IMR-90 (cell line): ENCODE measurements at places on chromosomes 1 and 21.

- H3K36me3 ChIP-seq, result peaks cover 5% of the 10 kb centered on the region
- H3K27me3 ChIP-seq, result no peaks in the 10 kb centered on the region
- no peak for DNase-seq
- H3K27ac ChIP-seq, result no peak overlapping the region
These were observed 98.3 kb upstream of the IPO9 start for GRCh38 chr1:201730611-201731010.

- no peak overlapping the region for H3K4me3 ChIP-seq
- no peaks in the 10 kb centered on the region for H3K36me3 ChIP-seq
- no peaks in the 10 kb centered on the region for H3K4me1 ChIP-seq
- H3K27me3 ChIP-seq, result no peaks in the 10 kb centered on the region
These were observed 115.0 kb downstream of the FCRL5 start for GRCh38 chr1:157437296-157437695.

DNA sequence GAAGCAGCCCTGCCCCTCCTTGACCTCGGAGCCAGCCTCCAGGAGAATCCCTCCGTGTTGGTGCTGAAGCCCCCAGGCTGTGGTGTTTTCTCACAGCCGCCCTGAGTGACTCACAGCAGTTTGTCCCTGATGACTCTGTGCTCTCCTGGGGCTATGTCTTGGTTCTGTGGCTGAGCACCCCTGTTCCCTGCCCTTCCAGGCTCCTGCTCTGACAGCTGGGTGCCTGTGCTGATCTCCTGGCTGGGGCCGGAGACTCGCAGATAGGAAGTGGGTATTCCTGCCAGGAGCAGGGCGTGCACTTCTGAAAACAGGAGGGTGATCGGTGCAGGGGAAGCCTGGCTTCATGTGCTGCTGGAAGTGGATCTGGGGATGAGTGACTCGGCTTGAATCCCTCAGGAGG, 34.5 kb downstream of the POFUT2 start:
- DNase-seq, result peak; percentile 39
- H3K4me3 ChIP-seq, result no peak overlapping the region
- peaks cover 30% of the 10 kb centered on the region for H3K27me3 ChIP-seq
- H3K4me1 ChIP-seq, result peaks cover 6% of the 10 kb centered on the region

DNA sequence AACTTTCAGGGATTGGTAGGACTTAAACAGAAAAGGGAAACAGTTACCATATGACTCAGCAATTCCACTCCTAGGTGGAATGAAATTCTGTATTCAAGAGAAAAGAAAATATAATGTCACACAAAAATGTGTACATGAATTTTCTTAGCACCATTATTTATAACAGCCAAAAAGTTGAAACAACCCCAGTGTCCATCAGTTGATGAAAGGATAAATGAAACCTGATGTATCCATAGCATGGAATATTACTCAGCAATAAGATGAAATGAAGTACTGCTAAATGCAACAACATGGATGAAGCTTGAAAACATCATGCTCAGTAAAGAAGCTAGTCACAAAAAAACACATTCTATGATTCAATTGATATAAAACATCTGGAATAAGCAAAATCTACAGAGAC, 15.5 kb downstream of the EEIG2 start:
- H3K27ac ChIP-seq, result no peak overlapping the region
- H3K27me3 ChIP-seq, result no peaks in the 10 kb centered on the region
- H3K36me3 ChIP-seq, result no peaks in the 10 kb centered on the region
- no peak overlapping the region for H3K4me3 ChIP-seq

GRCh38 chr1:183195142-183195574, 9.1 kb downstream of the LAMC2 start:
- no peaks in the 10 kb centered on the region for H3K36me3 ChIP-seq
- peaks cover 9% of the 10 kb centered on the region for H3K4me1 ChIP-seq
- H3K27me3 ChIP-seq, result no peaks in the 10 kb centered on the region
- DNase-seq, result peak; percentile 60

- H3K27me3 ChIP-seq, result no peaks in the 10 kb centered on the region
- no peak overlapping the region for H3K27ac ChIP-seq
- DNase-seq, result no peak
- no peaks in the 10 kb centered on the region for H3K36me3 ChIP-seq
These were observed 144.2 kb downstream of the VAV3 start for GRCh38 chr1:107820801-107821200.

DNA sequence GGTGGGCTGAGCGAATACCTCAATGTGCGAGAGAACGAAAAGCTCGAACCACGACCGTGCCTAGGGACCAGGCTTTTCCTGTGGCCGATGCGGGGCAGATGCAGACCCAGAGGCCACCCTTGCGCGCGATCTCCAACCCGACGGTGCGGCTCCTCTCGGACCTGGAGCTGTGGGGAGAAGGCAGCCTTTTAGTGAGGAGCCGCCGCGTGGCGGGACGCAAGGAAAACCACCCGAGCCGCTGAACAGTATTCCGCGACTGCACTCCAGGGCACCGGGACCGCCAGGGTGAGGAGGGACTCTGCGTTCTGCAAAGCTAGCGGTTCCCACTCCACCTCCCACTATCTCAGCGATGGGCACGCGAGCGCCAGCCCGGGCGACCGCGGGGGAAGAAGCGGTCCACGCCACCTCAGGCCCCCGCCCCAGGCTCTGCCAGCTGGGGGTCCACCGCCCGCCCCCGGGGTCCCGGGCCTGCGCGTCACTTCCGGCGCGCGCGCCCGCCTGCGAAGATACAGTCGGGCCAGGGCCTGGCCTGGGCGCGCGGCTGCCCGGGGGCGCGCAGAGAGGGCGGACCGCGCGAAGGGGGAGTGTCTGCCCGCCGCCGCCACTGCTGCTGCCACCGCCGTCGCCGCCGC, 66.5 kb upstream of the PRKACB start:
- H3K4me3 ChIP-seq, result peak overlapping the region; percentile 93
- no peaks in the 10 kb centered on the region for H3K36me3 ChIP-seq
- H3K27me3 ChIP-seq, result no peaks in the 10 kb centered on the region
- H3K27ac ChIP-seq, result peak overlapping the region; percentile 98

- H3K4me1 ChIP-seq, result peaks cover 21% of the 10 kb centered on the region
- H3K27me3 ChIP-seq, result no peaks in the 10 kb centered on the region
- H3K36me3 ChIP-seq, result no peaks in the 10 kb centered on the region
- H3K4me3 ChIP-seq, result no peak overlapping the region
- peak overlapping the region; percentile 73 for H3K27ac ChIP-seq
These were observed 38.6 kb upstream of the ETS2 start for GRCh38 chr21:38766987-38767722.

DNA sequence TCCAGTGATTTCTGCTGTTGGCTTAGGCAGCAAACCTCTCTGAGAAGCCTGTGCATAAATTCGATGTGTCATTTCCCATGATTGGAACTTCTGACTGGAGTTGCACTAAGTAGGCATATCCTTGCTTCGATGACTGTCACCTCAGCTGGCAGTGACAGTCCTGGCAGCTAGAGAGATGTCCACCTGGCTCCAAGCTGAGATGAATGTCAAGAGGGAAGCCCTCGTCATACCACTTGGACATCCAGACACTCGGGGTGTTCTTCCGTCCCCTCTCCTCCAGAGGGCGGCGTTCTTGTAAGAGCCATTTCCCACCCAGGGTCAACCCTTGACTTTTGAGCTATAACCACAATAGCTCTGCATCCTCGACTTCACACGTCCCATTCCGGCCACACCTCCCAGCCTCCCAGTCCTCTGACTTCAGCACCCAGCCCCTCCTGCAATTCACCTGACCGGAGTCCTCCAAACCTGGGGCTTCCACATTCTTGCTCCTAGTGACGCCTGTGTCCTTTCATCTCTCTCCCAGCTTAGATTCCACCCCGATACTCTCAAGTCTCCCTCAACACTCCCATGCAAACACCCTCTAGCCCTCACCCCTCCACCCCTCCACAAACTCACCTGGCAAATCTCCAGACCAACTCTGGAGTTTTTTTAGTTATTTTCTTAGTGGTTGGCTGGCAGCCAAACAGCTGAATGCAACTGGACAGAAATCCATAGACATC, 17.3 kb downstream of the CA6 start:
- H3K36me3 ChIP-seq, result no peaks in the 10 kb centered on the region
- H3K4me1 ChIP-seq, result no peaks in the 10 kb centered on the region
- H3K4me3 ChIP-seq, result no peak overlapping the region
- no peak overlapping the region for H3K27ac ChIP-seq
- DNase-seq, result no peak

DNA sequence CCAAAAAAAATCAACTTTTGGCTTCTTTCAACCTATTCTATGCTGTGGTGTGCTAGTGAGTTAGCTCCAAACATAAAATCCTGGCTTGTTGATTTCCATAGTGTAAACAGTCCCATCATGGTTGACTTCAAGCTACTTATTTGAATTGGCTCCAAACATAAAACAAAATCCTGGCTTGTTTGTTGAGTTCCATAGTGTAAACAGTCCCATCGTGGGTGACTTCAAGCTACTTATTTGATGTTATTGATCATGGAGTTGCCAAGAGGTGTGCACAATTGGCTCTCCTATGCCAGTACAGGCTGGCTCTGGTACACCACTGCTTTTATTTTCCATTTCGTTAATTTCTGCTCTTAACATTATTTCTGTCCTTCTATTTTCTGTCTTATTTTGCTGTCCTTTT, 1.8 kb upstream of the COA6 start:
- no peaks in the 10 kb centered on the region for H3K27me3 ChIP-seq
- no peak overlapping the region for H3K4me3 ChIP-seq
- DNase-seq, result no peak
- H3K4me1 ChIP-seq, result no peaks in the 10 kb centered on the region
- H3K27ac ChIP-seq, result no peak overlapping the region

- H3K27ac ChIP-seq, result no peak overlapping the region
- peak; percentile 67 for DNase-seq
- H3K4me1 ChIP-seq, result no peaks in the 10 kb centered on the region
These were observed 150.0 kb downstream of the CASZ1 start for GRCh38 chr1:10646347-10646861.

DNA sequence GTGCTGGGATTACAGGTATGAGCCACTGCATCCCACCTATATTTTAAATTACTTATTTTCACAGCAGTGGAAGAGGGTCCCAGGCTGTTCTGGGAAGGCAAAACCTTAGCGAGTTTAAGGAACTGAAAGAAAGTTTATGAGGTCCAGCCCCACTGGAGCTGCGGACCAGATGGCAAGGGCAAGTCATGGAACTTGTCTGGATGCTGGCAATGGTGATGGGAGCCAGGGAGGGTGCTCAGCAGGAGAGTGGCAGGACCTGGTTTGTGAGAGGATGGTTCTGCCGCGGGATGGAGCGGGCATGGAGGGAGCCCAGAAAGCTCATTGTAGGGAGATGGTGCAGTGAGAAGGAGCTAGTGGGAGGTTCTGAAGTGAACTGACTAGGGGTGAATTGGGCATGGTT, 50.6 kb upstream of the SLC45A1 start:
- no peak for DNase-seq
- H3K27ac ChIP-seq, result no peak overlapping the region
- H3K36me3 ChIP-seq, result no peaks in the 10 kb centered on the region
- H3K4me3 ChIP-seq, result no peak overlapping the region

DNA sequence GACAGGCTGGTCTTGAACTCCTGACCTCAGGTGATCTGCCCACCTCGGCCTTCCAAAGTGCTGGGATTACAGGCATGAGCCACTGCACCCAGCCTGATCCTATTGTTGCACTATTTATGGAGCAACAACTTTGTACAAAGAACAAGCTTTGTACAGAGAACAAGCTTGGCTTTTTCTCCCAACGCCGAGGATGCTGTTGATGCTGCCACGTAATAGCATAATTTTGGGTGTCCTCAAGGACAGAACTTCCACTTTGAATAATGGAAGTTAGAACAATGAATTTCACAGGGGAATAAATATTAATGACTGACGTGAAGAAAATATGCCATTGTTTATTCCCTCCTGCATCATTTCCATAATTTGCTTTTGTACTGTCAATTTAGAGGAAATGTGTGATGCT, 12.8 kb upstream of the RBP7 start:
- H3K4me1 ChIP-seq, result peaks cover 6% of the 10 kb centered on the region
- no peak for DNase-seq
- H3K36me3 ChIP-seq, result peaks cover 13% of the 10 kb centered on the region
- H3K27me3 ChIP-seq, result no peaks in the 10 kb centered on the region
- H3K4me3 ChIP-seq, result no peak overlapping the region

- no peak for DNase-seq
- H3K4me3 ChIP-seq, result no peak overlapping the region
- peaks cover 2% of the 10 kb centered on the region; the same call in 1 of the 2 replicates for H3K4me1 ChIP-seq
- no peaks in the 10 kb centered on the region for H3K36me3 ChIP-seq
- peak overlapping the region; percentile 95; the same call in 1 of the 2 replicates for H3K27ac ChIP-seq
These were observed 859.6 kb downstream of the LTN1 start for GRCh38 chr21:28133116-28133515.

- peaks cover 12% of the 10 kb centered on the region for H3K4me1 ChIP-seq
- no peak for DNase-seq
- no peak overlapping the region for H3K4me3 ChIP-seq
- H3K27me3 ChIP-seq, result no peaks in the 10 kb centered on the region
These were observed 158.5 kb upstream of the FGGY start for GRCh38 chr1:59138402-59138801.

GRCh38 chr1:160169553-160170399, 18.4 kb downstream of the ATP1A4 start:
- DNase-seq, result no peak
- no peaks in the 10 kb centered on the region for H3K36me3 ChIP-seq
- H3K27ac ChIP-seq, result no peak overlapping the region
- H3K4me1 ChIP-seq, result 0 out of 2 replicates have a peak, but pooled peaks cover 2% of the 10 kb centered on the region

DNA sequence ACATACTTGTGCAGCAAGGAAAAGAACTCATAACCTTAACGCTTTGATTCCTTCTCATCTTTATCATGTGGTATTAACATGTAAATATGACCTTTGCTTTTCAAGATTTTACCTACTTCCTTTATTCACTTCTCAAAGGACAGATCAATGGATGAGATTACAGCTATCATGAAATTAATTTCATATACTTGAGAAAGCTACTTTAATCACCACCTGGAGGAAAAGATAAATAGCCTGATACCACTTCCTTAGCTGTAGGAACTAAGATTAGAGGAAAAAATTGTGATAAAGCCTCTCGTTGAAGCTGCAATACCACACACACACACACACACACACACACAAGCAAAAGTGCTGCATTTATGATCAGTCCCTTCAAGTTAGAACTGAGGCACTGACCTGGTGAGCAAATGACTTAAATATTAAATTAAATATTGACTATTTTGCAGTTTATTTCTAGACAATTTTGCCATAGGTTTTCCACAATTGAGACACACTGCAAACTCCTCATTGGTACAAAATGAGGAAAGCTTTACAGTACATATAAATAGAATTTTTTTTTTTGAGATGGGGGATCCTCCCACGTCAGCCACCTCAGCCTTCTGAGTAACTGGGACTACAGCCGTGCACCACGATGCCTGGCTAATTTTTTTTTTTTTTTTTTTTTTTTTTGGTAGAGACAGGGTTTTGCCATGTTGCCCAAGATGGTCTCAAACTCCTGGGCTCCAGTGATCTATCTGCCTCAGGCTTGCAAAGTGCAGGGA, 27.2 kb upstream of the DMRTB1 start:
- H3K4me1 ChIP-seq, result no peaks in the 10 kb centered on the region
- DNase-seq, result no peak
- no peak overlapping the region for H3K4me3 ChIP-seq
- no peaks in the 10 kb centered on the region for H3K36me3 ChIP-seq

DNA sequence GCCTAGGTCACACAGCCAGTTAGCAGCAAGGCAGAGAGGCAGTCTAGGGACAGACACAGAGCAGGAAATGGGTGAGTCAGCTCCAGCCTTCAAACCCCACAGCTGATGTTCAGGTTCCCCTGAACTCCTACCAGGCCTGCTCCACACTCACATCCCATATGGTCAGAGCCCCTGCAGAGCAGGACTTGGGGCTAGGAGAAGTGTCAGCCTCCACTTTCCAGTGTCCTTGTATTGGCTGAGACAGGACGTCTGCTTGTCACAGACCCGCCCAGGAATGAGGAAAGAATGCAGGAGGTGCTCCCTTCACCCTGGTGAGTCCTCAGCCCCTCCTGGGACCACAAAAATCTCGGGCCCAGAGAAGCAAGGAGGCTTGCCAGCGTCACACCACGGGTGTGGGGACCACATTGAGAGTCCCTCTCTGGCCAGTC, 92.5 kb downstream of the LACTBL1 start:
- peak; percentile 70 for DNase-seq
- H3K4me3 ChIP-seq, result no peak overlapping the region
- no peak overlapping the region for H3K27ac ChIP-seq
- no peaks in the 10 kb centered on the region for H3K27me3 ChIP-seq
- peaks cover 5% of the 10 kb centered on the region for H3K4me1 ChIP-seq
